ENCODE measurements at places on chromosomes 3 and 15. TPM values are rescaled to one million over a fixed set of nuclear protein-coding genes. Genes with fewer than 3 reads are reported as not detected.

DNA sequence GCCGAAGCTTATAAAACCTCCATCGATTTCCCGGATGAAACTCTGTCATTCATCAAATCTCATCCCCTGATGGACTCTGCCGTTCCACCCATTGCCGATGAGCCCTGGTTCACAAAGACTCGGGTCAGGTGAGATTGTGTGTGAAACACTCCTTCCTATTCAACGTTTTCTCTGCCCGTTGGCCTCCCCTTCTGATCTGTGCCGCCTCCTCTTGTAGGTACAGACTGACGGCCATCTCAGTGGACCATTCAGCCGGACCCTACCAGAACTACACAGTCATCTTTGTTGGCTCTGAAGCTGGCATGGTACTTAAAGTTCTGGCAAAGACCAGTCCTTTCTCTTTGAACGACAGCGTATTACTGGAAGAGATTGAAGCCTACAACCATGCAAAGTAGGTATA is 47.4 kb downstream of the SEMA6D start:
- no peak for DNase-seq

- no peak for DNase-seq
These were observed 44.8 kb downstream of the ZNF589 start for GRCh38 chr3:48285675-48286074.

- peak; percentile 79 for DNase-seq
These were observed 18.0 kb upstream of the RYR3 start for GRCh38 chr15:33292717-33293307.

- no peak for DNase-seq
These were observed 50.2 kb upstream of the TPM1 start for GRCh38 chr15:62992302-62992701.

GRCh38 chr3:194935632-194936470 is 250.2 kb downstream of the FAM43A start:
- no peak for DNase-seq

DNA sequence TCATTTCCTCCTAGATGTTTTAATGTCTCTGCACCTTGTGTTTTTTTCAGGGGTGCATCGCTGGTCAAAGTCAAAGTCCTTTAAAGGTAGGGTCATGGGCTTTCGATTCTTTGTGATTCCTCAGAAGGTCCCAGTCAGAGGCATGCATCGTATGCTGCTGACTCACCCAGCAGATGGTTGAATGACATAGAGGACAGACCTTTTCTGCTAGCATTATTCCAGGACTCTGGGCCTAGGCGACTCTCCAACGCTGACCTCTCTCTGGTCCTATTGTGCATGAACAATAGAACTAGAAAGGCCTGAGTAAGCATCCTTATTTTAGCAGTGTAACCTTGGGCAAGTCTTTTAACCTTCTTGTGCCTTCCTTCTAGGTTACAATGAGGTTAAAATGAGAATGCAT is 75.9 kb downstream of the DGKG start:
- no peak for DNase-seq

GRCh38 chr3:119034256-119035013 is at the start of gene IGSF11:
Gene IGSF11, minus strand, starts transcription at chr3:119034846. Its CDS starts 264 bp downstream, at chr3:119034582.
- DNase-seq: peak; percentile 90

DNA sequence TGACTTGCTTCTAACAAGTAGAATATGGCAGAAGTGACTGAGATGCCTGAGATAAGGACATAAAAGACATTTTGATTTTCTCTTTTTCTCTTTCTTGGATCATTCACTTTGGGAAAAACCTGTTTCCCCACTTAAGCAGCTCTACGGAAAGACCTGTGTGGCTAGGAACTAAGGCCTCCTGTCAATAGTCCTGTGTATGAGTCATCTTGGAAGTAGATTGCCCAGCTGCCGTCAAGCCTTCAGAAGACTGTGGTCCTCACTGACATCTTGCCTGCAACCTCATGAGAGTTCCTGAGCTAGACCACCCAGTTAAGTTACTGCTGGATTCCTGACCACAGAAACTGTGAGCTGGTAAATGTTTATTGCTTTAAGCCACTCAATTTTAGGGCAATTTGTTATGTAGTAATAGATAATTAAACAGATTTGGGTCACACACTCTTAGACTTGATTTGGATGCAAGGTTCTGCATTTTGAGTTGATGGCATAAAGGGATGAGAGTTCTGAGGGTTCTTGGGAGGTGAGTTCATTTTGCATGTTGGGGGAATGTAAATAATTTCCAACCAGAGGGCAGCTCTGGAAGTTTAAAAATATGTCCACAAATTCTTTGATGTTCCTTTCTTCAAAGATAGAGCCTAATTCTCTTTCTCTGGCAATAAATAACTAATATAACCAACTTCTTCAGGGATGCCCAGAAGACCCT is 229.2 kb downstream of the SQOR start:
- no peak for DNase-seq

DNA sequence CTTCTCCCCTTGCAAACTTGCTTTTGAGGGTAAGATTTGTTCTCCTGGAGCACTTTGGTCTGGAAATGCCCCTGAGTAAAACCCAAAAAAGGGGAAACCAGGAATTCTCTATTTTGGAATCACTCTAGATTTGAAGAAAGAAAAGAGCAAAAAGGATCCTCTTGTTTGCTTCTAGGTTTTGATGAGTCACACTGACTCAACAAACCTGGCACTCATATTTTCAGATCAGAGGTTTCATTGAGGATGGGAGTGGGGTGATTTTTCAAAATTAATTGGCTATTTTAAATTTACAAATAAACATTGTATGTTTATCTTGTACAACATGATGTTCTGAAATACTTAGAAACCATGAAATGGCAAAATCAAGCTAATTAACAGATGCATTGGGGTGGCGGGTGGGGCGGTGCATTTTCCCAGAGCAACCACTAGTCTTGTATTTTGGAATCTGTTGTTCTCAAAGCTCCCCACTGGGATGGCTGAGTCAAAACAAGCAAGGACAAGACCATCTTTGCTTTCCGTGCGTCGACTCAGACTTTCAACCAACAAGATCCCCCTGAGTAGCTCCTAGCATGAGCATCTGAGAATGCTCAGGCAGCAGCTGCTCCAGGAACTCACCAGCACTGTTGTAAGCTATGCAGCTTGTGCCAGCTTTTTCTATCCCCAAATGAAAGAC is 451.4 kb downstream of the WDR72 start:
- no peak for DNase-seq

DNA sequence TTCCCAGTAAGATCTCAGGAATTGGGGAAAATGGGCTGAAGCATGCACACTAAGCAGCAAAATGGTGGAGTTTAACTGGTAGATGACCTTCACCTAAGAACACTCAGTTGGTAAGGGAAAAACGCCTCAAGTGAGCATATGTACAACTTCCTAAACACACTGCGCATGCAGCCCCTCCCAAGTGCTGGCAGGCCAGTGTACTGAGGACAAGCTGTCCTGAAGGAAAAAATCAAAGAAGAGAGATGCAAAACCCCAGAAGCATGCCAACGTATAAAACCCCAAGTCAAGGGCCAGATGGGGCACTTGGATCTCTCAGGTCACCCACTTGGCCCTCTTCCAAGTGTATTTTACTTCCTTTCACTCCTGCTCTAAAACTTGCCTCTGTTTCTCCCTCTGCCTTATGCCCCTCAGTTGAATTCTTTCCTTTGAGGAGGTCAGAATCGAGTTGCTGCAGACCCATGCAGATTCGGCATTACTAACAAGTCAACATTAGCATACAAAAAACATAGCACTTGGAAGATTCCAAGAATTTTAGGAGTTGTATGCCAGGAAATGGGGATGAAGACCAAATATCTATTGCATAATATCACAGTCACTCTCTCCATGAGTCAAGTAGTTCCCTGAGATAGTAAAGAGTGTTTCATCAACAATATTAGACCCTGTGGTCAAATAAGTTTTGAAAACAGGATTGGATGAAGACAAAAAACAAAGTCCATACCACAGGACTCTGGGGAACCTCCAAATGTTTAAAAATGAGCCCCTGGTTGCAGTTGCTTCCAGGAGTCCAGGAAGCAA is 10.8 kb upstream of the FYCO1 start:
- DNase-seq: no peak

GRCh38 chr3:151841801-151842200 is 27.9 kb downstream of the AADAC start:
- no peak for DNase-seq

The PCLAF gene
- 81.9 TPM for total RNA-seq

The BSN gene
- 0.09 TPM for total RNA-seq

The RTP1 gene
- total RNA-seq: not detected

The MRPL46 gene
- total RNA-seq: 49.1 TPM

The KBTBD12 gene
- total RNA-seq: not detected

The ANKRD34C gene
- not detected for total RNA-seq

The RASGRF1 gene
- total RNA-seq: not detected
